Stimulated activated naive CD8-positive, alpha-beta T cell treated with anti-CD3 and anti-CD28 coated beads, Interleukin-15, amount 100 ng/mL, for 72 hours (primary cell): ENCODE measurements at places on chromosomes 12 and 14.

- DNase-seq: no peak
Measured at GRCh38 chr14:22922294-22922693, 3.3 kb upstream of the RBM23 start.

GRCh38 chr14:72786378-72787350 lies 107.2 kb downstream of the DPF3 start:
- no peak for DNase-seq

GRCh38 chr12:13790317-13790716 lies 191.1 kb downstream of the GRIN2B start:
- DNase-seq: no peak

DNA sequence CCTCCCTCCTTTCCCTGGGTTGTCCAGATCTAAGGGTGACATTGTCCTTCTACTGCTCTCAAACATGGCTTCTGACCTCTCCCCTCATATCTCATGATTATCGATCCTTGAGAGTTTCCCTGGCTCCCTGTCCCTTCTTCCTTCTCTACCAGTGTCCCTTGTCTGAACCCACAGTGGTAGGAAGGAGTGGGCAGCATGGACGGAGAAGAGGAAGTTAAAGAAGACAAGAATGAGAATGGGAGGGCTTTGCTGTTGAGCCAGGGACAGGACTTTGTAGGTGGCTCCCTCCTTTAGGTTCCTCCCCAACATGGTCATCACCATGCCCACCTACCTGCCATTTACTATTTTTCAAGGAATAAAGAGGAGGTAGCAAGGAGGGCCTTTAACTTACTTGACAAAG lies 166.7 kb downstream of the TMEM117 start:
- no peak for DNase-seq

- DNase-seq: no peak
Measured at GRCh38 chr14:89828471-89829165, 125.9 kb downstream of the EFCAB11 start.

GRCh38 chr12:21638054-21638891 lies 19.4 kb downstream of the LDHB start:
- no peak for DNase-seq

GRCh38 chr14:54724123-54724522 lies 157.2 kb downstream of the SAMD4A start:
- DNase-seq: no peak

DNA sequence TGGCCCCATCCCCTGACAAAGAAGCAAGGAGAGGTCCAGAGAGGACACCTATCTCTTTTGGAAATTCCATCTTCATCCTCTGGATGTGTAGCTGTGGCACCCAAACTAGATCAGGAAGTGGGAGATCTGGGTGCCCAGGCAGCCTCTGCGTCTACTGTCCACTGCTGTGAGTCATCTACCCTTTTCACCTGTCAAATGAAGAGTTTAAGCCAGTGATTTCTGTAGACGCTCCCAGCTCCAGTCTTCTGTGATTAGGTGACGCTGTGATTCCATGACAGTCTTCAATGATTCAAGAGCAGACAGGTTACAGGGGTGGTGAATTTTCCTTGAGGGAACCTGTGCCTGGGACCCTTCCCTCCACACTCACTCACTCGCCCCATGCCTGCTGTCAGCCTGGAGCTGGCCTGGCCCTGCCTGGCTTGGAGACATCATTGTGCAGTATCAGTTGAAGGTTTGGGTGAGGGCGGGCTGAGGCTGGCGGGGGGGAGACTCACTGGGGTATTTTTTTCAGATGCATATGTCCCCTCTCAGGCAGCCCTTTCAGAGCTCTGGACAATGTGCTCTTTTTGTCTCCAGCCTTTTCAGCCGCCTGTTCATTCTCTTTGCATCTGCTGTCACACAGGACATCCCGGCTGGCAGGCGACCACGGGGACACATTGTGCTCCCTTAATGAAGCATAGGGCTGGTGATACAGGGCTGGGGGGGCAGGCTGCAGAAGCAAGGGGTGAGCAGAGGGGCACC lies 56.8 kb upstream of the PARP11 start:
- no peak for DNase-seq

GRCh38 chr12:93050748-93051081 lies 121.6 kb upstream of the EEA1 start:
- no peak for DNase-seq

DNA sequence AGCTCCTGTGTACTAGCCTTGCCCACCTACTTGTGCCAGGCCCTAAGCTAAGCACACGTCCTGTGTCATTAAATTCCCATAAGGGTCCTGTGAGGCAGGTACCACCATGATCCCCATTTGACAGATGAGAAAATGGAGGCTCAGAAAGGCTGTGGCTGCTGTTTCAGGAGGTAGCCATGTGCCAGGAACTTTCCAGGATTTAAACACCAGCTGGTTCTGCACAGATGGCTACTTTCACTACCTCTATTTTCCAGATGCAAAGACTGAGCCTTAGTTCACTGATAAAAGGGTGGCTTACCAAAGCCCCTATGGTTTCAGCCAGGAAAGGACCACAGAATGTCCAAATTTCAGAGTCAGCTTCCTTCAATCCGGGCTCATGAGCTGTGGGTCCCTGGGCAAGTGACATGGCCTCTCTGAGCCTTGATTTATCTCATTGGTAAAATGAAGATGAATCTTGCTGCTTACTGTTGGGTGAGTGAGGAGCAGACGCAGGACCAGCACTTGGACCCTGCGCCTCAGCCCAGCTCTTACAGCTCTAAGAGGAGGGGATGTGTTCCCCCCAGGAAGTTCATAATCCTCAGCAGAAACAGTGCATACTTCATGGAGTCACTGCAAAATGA lies 23.5 kb downstream of the CMKLR1 start:
- no peak for DNase-seq

- no peak for DNase-seq
Measured at GRCh38 chr12:46699986-46700385, 125.8 kb downstream of the SLC38A4 start.

DNA sequence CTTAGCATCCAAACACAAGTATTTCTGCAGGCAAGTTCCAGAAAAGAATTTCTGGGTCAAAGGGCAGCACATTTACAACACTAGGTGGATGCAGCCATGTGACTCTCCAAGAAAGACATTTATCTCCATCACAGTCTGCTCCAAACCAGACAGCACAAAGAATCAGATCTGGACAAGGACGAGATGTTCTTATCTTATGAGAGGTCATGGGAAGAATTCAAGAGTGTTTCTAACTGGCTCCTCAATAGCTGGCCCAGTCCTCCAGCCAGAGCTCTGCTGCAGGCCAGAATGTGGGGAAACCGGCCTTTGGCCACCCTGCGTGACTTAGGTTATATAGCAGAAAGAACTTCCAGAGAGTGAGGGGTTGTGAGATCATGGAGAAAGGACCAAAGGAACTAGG lies 17.4 kb downstream of the TMEM119 start:
- DNase-seq: no peak

GRCh38 chr12:14959463-14959862 lies 1.9 kb downstream of the ARHGDIB start:
- DNase-seq: no peak

- no peak for DNase-seq
Measured at GRCh38 chr14:69199786-69200185, 8.5 kb downstream of the EXD2 start.

- DNase-seq: no peak
Measured at GRCh38 chr14:29529418-29529817, 398.2 kb downstream of the PRKD1 start.

DNA sequence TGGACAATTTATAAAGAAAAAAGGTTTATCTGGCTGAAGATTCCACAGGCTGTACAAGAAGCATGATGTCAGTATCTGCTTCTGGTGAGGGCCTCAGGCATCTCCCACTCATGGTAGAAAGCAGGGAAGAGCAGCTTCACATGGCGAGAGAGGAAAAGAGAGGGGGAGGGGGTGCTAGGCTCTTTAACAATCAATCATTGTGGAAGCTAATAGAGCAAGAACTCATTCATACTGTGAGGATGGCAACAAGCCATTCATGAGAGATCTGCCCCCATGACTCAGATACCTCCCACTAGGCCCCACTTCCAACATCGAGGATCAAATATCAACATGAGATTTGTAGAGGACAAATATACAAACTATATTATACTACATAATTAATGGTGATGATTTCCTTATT lies 361.9 kb upstream of the FAR2 start:
- DNase-seq: no peak

DNA sequence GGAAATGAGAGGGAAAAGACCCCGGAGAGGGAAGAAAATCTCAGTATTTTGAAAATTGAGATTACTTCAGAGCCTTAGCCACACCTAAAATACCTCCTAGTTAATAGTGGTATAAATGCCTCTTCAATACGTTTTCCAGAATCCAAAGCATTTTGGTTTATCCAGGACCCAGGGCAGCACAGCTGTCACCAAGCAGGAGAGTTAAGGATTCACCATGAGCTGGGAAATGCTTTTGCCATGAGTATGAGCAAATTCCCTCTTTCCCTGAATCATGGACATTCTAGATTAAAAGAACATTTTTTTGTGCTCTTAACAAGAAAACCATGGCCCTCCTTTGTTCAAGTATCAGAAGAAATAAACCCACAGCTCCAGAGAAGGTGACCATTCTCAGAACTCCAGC lies 21.8 kb upstream of the RTRAF start:
- no peak for DNase-seq

GRCh38 chr12:93624595-93625294 lies 52.3 kb downstream of the SOCS2 start:
- no peak for DNase-seq

GRCh38 chr12:111074965-111075364 lies 154.6 kb upstream of the MYL2 start:
- no peak for DNase-seq

GRCh38 chr14:72864712-72865365 lies 29.1 kb downstream of the DPF3 start:
- no peak for DNase-seq
